Activated T-cell treated with anti-CD3 and anti-CD28 coated beads, Interleukin-2, amount 50 U/mL, for 72 hours (primary cell): ENCODE measurements at places on chromosomes 13 and 19.

DNA sequence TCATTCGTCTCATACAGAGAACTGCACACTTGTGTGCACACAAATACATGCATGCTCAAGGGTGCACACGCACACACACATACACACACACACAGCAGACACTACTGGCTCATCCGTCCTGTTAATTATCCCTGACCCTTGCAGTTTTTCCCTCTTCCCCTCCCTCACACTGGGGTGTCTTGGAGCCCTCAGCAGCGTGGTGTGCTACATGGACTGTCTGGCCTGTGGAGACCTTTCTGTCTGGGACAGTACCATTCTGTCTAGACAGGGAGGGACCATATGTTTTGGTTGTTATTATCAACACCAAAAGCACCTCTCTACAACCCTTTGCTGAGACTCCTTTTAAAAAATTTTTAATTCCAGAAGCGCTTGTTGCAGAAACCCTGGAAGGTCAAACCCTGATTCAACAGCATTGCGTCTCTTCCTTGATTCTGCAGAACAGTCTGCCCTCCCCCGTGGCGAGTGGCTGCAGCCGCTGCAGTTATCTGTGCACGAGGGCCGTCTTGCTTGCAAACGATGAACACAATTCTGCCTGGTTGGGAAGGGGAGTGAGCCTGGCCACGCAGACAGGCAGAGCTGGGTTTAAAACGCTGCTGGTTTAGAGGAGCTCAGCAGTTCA lies 374.0 kb downstream of the IRS2 start:
- DNase-seq: no peak

GRCh38 chr19:18608805-18609716 lies 2.5 kb upstream of the CRLF1 start:
- no peak for DNase-seq

DNA sequence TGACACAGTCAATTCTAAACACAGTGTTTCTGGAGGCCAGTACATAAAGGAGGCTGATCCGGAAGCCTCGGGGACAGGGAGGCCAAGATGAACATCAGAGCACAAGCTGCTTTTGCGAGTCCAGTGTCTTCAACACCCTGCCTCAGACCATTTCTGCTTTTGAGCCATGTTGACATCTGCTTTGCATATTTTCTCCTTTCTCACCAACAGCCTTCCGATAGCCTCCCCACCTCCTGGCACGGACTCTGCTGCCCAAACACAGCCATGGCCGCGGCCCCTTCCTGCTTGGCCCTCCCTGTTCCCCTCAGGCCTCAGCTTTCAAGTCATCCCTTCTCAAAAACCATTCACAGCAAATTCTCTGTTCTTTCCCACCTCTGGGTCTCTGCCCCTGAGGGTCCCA lies 3.6 kb downstream of the LRRC25 start:
- no peak for DNase-seq

- no peak for DNase-seq
Measured at GRCh38 chr19:49324801-49325576, at the start of gene SLC6A16. TSS of gene SLC6A16 (minus strand) at chr19:49325191. CDS start at chr19:49311347, 13,844 bp downstream.

GRCh38 chr19:41328842-41329225 lies 18.9 kb downstream of the CCDC97 start:
- DNase-seq: no peak

GRCh38 chr13:111139873-111140561 lies 24.9 kb downstream of the ARHGEF7 start:
- no peak for DNase-seq

- DNase-seq: no peak
Measured at GRCh38 chr13:24176351-24177101, 16.0 kb downstream of the SPATA13 start.

DNA sequence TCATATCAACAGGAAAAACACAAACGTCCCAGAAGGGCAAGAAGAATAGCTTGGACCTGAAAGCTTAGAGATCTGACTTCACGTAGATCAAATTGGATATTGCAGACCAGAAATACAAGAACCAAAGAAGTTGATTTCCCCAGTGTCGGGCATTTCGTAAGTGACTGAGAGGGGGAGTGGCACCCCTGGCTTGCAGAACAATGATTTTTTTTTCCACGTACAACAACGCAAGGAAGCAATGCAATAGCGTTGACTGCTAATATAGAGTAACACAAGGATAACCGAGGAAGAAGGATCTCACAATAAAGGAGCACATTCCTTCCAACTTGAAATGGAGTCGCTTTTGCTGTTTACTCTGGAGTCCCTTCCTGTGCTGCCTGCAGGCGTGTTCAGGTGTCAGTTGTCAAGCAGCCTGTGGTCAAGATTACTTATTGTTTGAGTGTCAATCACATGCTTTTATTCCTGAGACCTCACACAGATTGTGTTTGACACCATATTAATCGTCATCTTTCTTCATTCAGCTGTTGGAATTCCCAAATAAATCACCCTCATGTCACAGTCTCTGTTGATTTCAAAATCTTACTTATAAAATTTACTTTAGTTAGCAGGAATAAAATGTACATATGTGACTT lies 139.4 kb downstream of the FREM2 start:
- DNase-seq: no peak

GRCh38 chr19:12782174-12782423 lies 6.7 kb upstream of the HOOK2 start:
- DNase-seq: no peak

- DNase-seq: no peak
Measured at GRCh38 chr13:77863144-77863543, 55.5 kb downstream of the EDNRB start.

DNA sequence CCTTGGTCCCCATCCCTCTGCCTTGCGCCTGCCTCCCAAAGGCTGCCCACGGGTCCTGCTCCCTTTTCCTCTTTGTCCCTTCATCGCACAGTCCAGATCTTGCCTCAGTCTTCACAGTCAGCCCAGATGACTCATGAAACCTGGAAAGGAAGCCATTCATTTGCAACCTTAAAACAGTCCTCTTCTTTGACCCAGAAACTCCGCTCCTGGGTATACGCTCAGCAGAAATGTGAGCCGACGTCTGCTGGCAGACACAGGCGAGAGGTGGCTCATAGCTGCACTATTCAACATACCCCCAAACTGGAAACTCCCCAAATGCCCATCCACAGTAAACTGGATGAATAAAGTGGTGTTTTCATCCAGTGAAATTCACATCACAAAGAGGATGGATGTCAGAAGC lies 13.6 kb upstream of the PEPD start:
- DNase-seq: no peak

GRCh38 chr19:46499692-46500091 lies 4.0 kb upstream of the PNMA8B start:
- DNase-seq: no peak

DNA sequence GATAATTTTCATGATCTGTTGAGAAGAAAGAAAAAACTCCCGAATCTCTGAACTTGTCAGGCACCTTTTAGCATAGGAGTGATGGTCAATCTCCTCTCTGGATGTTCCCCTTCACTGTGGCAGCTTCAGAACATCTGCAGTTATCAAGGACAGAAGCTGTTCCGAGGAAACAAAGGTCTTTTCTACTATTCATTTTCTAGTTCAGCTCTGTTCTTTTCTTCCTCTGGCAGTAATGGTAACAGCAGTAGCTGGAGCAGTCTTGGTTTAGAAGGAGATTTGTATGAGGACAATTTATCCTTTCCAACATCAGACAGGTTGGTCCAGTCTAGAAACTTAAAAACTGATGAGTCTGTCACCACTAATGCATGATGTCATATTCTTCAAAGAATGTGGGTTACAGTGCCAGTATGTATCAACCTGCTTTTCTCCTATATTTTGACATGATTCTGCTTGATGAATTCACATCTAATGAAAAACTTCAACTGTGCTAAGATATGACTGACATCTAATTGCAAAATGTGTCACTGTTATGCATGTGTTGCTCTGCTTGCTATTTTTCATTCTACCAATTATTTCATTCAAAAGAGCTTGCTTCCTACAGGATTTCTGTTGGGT lies 41.0 kb downstream of the AKAP11 start:
- DNase-seq: no peak

DNA sequence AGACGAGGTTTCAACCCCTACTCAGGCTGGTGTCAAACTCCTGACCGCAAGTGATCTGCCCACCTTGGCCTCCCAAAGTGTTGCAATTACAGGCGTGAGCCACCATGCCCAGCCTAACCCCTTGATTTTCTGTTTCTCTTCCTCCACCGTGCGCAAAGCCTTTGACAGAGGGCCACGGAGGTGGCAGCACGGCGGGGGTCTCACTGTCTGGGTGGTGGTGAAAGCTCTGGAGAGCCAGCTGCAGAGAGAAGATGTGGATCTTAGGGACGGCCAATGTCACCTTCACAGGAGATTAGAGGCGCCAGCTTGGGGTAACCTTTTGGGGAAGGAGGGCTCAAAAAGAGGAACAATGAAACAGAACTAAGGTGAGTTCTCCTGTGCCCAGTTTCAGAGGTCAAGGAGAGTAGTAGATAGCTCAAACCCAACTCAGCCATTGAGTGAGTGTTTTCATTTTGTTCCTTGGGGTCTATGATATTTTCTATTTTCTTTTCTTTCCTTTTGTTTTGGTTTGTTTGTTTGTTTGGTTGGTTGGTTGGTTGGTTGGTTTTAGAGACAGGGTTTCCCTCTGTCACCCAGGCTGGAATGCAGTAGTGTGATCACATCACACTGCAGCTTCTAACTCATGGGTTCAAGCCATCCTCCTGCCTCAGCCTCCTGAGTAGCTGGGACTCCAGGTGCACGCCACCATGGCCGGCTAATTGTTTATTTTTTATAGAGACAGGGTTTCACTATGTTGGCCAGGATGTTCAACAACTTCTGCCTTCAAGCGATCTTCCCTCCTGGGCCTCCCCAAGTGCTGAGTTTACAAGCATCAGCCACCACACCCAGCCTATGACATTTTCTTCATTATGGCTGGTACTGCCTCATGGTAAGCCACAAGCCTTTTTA lies 37.7 kb downstream of the GPR42 start:
- no peak for DNase-seq
